ENCODE measurements at places on chromosomes 6 and 20.

DNA sequence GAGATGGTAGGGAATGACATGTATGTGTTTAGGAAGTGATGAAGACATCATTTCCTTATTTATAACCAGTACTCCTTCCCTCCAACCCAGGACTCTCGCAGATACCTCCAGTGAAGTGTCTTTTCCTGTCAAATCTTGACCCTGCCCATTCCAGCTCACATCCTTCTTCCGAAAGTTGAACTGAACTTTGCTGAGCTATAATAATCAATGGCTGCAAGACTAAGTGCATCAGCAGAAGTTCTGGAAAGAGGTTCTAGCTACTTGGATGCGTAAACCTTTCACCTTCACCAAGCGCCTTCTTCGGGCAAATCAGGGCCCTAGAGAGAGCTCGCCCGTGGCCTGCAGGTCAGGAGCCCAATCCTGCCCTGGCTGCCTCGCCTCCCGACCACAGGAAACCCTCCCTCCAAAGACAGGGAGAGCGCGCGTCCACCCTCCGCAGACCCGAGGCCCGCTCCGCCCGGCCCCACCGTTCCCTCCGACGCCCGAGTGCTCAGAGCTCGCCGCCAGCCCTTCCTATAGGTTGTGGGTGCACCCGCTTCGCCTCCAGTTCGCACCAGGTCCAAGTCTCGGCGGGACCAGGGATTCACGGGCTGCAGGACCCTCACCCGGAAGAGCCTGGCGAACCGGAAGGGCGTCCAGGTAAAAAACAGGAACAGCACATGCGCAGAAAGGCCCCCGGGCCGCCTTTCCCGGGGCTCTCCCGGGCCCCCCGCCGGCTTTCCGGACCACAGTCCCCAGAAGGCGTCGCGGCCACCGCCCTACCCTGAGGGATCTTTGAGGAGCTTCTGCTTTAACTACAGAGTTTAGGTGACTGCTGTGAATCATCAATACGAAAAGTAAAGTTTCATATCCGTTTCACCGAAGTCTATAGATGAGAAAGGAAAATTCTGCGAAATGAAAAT lies at the start of gene ZNF334:
ZNF334 (minus strand) TSS at position 617 of the 902 bp plus-strand sequence. CDS start 1,457 bp downstream, outside the sequence.
- DNase-seq = no peak

DNA sequence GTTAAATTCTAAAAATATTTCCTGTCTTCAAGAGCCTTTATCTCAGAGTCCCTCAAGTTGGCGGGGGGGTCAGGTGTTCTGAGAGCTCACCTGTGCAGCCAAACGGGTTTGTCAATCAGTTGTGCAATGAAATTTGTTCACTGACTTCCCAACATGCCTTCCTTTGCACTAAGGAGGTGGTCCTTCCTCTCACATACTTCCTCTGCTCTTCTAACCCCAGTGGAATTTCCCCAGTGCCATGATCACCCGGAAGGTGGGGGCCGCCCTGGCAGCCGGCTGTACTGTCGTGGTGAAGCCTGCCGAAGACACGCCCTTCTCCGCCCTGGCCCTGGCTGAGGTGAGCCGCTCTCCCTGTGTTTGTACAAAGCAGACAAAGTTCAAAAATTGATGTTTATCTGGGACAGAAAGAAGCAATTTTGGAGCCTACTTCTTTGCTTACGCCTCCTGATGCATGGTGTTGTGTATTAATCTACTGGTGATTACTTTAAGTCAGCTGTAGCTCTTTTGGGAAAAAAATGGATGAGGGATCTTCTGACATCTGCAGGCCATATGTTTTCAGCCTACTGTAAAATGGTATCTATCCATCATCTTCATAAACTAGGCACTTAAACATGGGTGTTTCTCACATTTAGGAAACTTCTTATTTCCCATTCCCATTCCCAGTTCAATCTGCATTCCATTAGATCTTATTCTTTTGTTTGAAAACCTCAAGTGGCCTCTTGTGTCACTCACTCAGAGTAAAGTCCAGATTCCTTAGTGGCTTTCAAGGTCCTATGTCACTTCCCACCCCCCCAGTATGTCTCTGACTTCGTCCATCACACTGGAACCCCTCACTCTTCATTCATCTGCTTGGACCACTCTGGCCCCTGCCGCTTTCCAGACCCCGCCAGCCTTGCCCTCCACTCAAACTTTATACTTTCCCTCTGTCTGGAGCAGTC lies 10.1 kb downstream of the ALDH5A1 start:
- DNase-seq = no peak

DNA sequence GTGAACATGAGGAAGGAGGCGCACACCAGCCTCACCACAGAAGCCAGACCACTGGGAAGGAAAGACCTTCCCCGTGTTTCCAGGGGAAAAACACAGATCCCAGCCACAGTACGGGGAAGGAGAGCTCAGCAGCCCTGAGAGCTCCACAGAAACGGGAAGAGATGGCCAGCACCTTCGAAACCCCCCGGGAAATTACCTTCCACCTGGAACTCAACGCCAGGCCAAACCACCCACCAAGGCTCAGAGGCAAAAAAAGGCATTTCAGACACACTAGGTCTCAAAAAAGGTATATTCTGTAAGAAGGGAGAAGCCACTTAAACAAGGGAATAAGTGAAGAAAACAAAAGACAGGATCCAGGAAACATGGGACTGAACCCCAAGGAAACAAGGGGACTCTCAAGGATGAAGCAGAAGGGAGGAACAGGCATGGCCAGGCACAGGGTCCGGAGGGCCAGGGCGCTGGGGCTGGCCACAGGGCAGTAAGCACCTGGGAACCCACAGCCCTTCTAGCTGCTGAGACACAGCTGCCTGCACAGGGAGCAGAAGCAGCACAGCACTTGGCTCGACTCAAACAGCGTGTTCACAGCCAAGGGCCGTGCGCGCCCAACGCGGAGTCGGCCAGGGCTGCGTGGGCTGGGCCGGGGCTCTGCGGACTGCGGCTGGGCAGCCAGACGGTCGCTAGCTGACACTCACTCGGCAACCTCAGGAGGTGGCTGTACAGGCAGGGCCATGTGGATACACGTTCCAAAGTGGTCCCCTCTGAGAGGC lies 44.6 kb downstream of the TAF4 start:
- no peak for DNase-seq

GRCh38 chr6:79470728-79471127 lies 66.5 kb downstream of the LCA5 start:
- no peak for DNase-seq

- DNase-seq = no peak
These were observed 79.1 kb downstream of the SLC22A23 start for GRCh38 chr6:3377536-3378397.

GRCh38 chr20:60152792-60153191 lies 194.6 kb downstream of the CDH26 start:
- DNase-seq = no peak

- DNase-seq = no peak
These were observed 237.6 kb downstream of the SMOC2 start for GRCh38 chr6:168678588-168678987.

DNA sequence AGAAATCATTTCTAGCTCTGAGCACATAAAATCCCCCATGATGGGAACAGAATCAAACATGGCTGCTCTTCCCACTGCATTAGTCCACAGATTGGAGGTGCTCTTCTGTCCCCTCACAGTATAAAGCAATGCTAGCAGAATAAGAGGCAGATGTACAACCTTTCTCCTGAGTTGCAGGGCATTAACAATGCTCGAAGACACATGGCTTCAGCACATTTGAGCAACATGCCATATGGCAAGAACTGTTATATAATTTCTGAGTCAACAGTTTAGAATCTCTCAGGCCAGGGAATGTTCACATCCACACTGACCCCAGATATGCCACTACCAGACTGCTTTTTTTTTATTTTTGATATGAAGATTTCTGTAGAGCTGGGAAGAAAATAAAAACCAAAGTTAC lies 119.6 kb downstream of the KIF13A start:
- no peak for DNase-seq

DNA sequence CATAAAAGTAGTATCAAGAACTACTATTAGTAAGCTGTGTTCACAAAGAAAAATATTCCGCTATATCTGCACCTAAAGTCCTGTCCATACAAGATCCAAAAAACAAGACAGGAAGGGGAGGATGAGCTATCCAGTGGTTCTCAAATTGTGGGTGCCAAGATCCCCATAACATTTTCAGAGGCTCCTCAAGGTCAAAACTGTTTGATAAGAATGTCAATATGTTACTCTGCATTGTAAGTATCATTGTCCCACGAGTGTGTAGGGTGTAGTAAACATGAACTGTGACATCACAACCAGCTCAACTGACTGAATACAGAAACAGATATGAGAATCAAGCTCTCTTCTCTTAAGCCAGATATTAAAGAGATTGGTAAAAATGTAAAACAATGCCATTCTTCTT lies 81.9 kb upstream of the HIVEP1 start:
- no peak for DNase-seq

GRCh38 chr6:144265390-144265789 lies 19.7 kb upstream of the UTRN start:
- DNase-seq = no peak

GRCh38 chr20:62010551-62011402 lies 54.9 kb downstream of the TAF4 start:
- DNase-seq = peak; percentile 41

DNA sequence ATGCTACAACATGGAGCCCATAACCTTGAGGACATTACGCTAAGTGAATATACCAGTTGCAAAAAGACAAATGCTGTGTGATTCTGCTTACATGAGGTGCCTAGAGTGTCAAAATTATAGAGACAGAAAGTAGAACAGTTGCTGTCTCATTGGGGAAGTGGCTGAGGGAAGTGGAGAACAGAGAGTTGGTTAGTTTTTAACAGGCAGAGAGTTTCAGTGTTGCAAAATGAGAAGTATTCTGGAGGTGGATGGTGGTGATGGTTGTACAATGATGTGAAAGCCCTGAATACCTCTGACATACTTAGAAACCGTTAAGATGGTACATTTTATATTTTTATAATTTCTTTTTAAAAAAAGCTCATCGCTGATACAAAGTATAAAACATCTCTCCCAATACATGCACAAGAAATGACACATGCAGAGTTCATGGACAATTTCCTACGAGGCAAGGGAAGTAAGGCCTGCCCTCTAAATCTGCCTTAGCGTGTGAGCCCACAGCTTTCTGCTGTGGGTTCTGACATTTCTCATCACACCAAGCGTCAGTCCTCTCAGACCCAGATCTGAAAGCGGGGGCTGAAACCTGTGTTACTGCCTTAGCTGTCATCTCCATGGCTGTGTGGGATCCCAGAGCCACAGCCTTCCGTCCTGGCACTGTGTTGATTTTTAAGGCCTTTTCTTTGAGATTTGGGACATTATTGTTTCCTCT lies 126.0 kb downstream of the RNASET2 start:
- DNase-seq = no peak

DNA sequence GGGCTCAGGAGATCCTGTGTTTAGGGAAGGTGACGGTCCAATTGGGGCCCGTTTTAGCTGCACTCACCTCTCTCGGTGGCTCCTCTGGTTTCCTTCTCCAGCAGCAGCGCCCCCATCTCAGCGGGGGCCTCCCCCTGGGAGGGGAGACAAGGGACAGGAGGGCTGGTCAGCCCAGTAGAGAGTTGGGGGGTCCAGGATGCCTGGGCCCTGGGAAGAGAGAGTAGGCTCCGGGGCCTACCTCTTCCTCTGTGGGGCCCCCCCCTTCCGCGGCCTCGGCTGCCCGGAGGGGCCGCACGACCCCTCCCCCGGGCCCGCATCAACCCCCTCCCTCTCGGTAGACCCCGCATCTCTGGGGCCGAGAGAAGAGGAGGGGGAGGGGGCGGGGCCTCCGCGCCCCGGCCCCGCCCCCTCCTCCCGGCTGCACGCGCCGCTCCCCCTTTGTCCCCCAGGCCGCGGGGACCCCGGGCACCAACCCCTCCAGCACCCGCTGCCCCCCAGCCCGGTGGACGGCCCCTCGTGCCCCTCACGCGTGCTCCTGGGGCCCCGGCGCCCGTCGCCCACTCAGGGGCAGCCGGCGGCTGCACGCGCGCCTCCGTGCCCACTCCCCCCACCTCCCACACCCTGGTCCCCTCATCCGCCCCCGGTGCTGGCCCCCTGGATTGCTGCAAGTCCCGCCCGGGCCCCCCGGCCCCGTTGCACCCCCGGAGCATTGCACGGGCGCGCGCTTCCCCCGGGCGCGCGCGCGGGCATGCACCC lies 464 bp downstream of the EHMT2 start:
- no peak for DNase-seq

GRCh38 chr20:31987744-31988143 lies 19.8 kb downstream of the XKR7 start:
- no peak for DNase-seq

DNA sequence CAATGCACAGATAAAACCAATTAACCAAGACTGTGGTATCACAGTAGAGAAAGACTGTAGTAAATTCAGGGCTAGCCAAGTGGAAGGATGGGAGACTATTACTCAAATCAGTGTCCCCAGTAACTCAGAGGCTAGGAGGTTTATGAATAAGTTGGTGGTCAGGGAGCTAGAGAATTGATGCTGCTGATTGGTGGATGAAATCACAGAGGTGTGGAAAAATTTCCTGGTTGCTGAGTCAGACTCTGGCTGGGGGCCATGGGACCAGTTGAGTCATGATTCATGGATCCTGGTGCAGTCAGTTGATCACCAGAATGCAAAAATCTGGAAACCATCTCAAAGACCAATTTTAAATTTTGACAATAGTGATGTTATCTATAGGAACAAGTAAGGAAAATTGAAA lies 555.9 kb downstream of the C6orf118 start:
- no peak for DNase-seq
